ENCODE measurements at places on chromosomes 12 and 14. TPM values are rescaled to one million over a fixed set of nuclear protein-coding genes. Genes with fewer than 3 reads are reported as not detected.

CDH24 gene
- polyA plus RNA-seq = 22.9 TPM

SVOP gene
- 0.16 TPM for polyA plus RNA-seq

SERPINA5 gene
- polyA plus RNA-seq = 12.8 TPM

SLC16A7 gene
- 3.2 TPM for polyA plus RNA-seq

KCNH3 gene
- polyA plus RNA-seq = 8.0 TPM

MGAT4C gene
- 1.6 TPM for polyA plus RNA-seq

All from renal pelvis (tissue), 12 donors.